Stimulated activated CD4-positive, alpha-beta T cell treated with anti-CD3 and anti-CD28 coated beads, Interleukin-1b, Interleukin-23, amount 100 ng/mL, for 48 hours (primary cell): ENCODE measurements at places on chromosomes 3 and 15.

GRCh38 chr15:78075490-78076230, 1.9 kb downstream of the TBC1D2B start:
- no peak for DNase-seq

DNA sequence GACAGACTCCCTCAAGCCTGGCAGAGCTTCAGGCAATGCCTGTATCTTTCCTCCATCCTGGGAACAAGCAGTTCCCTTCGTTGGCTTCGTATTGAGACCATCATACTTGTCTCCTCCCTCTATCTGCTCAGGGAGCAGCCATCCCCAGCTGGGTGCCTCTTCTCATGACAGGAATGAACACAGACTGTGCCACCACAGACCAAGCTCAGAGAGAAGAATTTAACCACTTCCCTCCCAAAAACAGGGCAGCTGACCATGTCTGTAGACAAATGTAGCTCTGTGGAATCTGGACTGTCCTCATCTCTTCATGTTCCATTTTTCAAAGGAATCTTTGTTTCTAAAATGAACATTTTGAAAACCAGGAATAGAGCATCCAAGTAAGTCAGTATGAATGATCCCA, 245.4 kb downstream of the ERC2 start:
- no peak for DNase-seq

- no peak for DNase-seq
These were observed 19.7 kb upstream of the NCK1 start for GRCh38 chr3:136842294-136842693.

DNA sequence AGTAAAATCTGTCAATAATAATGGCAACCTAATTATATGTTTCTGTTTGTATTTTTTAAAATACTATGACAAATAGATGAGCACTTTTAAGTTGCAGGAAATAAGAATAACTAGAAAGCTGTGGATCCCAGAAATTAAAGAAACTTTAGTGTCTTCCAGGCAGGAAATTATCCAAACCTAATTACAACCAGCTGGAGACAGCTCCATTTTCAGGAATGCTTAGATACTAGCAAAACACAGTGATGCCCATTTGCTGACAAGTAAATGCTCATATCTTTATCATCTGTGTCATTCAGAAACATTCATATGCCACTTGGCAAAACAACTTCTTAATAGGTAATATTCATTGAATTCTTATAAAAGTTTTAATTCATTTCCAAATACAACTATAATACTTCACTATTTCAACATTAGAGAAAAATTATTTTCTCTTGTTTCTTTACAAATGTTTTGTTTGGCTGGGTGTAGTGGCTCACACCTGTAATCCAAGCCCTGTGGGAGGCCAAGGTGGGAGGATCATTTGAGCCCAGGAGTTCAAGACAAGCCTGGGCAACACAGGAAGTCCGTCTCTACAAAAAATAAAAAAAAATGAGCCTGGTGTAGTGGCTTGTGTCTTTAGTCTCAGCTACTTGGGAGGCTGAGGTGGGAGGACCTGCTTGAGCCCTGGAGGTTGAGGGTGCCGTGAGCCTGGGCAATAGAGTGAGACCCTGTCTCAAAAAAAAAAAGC, 169.1 kb upstream of the TSPAN3 start:
- no peak for DNase-seq

DNA sequence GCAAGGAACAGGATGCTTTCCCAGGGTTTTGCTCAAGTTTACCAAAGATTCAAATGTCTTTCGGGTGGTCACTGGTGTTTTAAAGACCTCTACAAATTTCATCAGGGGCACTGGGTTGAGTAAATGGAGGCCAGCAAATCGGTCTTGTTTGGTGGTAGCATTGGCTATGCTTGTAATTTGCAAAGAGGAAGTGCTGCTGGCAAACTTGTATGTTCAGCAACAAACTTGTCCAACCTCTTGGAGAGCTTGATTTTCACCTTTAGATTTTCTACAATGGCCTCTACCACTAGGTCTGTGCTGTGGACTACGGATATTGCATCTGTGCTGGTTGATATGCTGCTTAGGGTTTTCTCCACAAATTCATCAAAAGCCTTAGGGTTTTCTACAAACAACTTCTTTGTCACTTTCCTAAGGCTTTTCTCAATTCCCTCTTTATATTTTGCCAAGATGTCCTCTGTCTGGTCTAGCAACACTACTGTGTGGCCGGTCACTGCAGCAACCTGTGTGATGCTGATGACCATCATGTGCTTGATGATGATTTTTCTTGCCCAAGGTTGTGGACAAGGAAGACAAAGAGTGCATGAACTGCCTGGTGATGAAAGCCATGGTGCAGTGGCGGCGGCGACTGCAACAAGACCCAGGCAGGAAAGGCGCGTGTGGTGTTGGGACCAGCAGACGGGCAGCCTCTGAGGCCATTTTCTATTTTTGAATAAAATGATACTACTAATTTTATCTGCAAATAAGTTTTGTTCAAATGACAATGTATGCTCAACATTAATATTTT, 50.8 kb downstream of the RFX7 start:
- DNase-seq = no peak

GRCh38 chr3:187798126-187798525, 52.9 kb upstream of the BCL6 start:
- DNase-seq = no peak

- no peak for DNase-seq
These were observed 37.3 kb upstream of the B3GALNT1 start for GRCh38 chr3:161142486-161142885.

- no peak for DNase-seq
These were observed 215.9 kb upstream of the LRRC3B start for GRCh38 chr3:26406636-26407035.

DNA sequence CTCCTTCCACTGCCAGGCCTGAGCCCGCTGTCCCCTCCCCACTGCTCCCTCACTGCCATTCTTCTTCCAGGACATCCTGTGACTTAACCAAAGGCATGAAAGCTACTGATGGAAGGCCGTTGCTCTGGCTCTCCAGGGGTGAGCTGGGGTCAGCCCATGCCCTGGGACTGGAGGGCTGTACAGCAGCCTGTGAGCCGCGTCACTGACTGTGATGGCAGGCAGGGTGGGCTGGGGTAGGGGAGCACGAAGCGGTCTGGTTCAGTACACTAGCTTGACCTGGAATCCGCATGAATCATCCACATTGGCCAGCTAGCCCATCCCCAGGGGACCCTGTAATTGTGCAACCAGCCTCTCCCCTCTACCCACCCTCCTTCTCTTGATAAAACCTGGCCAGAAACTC, 30.8 kb downstream of the CORO2B start:
- no peak for DNase-seq
